Right ventricle myocardium superior (tissue), 1 donor: ENCODE measurements at places on chromosomes 2 and 18. TPM values are rescaled to one million over a fixed set of nuclear protein-coding genes. Genes with fewer than 3 reads are reported as not detected.

The CRYGC gene
- not detected for total RNA-seq

The ANKRD44 gene
- total RNA-seq: 7.4 TPM

The DPP4 gene
- total RNA-seq: 3.8 TPM

- no peak for DNase-seq
These were observed 69.9 kb downstream of the ODC1 start for GRCh38 chr2:10378189-10378588.
